Stimulated activated naive CD4-positive, alpha-beta T cell (primary cell): ENCODE measurements at places on chromosomes 7 and 10.

DNA sequence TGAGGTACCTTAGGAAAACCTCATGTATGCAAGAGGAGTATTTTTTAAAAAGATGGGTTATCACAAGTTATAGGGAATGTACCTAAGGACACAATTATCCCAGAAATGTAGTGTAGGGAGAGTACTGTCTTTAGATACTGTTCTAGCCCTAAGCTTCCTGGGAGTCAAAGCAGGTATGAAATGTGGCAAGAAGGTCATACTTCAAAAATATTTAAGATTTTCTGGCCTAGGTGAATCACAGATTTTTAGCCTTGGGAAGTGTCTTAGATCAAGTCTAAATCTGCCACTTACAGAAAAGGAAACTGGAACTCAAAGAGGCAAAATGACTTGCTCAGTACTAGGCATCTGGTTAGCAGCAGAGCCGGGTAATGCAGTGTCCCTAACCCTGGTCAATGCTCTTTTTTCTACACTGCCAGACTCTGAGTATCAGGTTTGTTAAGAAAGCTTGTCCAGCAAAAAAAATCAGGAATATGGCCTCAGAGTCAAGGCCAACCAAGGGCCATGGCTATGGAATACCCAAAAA is 13.9 kb downstream of the PIK3AP1 start:
- DNase-seq = no peak

DNA sequence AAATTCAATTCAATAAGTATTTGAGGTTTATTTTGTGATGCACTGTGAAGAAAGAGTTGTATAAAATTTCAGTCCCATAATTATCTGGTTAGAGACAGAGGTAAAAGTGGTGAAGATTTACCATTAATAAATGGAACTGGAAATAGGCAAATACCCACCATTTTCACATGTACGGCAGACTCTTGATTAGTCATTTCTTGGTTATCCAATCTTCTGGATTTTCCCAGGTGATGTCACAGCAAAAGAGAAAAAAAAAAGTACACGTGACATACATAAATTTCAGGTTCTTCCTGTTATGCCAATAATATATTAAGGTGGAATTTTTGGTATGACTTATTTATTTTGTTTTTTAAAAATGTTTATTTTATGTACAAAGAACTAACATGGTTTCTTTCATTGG is 26.8 kb downstream of the NT5C3A start:
- no peak for DNase-seq

- no peak for DNase-seq
Measured at GRCh38 chr7:92415225-92415624, 32.1 kb upstream of the GATAD1 start.

DNA sequence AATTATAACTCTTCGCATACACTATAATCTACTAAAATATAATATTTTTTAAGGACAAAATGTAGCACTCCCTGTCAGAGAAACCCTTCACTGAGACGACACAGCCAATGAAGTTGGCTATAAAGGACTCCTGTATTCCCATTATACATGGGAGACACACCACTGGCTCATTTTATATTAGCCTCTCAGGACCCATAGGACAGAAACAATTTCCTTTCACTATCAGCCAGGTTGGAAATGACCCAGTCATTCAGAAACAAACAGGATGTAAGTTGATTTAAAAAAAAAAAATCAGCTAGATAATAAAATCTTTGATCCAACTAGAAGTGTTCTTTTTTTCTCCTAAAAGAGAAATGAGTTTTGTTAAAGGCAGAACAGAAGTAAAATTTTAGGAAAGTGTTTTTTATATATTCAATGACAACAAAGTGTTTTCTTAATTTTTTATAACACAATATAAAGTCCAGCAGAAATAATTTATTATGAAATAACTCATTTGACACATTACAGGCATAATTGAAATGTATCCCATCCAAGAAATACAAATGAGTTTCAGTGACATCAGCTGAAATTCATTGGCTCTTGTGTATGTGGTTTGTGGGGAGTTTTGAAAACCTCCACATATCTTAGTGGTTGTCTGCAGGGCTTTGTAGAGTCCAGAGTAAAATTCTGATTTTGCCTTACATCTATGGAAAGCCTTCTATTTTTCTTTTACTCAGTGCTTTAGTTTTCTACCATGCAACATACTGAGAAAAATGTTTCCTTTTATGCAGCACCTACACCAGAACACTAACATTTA is 64.1 kb downstream of the CTTNBP2 start:
- DNase-seq = no peak

DNA sequence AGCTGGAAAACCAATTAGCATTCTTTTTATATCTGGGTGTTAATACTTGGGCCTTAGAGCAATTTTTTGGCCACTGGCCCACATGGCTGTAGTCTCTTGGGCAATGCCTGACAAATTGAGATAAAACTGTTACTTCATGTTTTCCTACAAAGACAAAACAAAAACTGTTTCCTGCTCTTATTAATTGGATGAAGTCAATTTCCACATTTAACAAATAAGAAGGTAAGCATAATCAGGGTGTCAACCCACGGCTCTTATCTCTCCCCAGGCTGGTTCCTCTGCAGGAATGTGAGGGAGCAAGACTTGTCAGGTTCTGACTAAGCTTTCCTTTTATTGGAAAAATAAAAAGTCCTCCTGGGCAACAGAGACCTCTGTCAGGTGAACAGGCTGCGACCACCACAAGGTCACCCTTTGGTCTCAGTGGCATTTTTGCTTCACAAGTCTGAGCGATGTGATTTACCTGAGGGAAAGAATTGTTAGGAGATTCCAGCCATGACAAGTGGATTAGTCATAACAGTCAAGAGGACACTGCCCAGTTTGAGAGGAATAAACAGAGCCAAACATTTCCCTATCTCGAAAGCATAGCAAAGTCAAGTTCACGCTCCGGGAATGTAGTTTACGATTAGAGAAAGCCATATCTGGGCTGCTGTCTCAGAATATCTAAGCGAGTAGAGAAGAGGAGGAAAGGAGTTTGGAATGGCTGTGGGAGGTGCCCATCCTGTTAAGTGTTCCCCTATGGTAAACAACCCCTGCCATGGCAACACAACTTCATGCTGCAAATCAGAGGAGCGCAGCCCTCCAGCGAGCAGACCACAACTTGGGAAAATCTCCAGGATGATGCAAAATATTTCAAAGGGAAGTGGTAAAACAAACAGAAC is 144.4 kb downstream of the TES start:
- no peak for DNase-seq

- no peak for DNase-seq
Measured at GRCh38 chr7:1889556-1890181, 219.6 kb downstream of the ELFN1 start.

DNA sequence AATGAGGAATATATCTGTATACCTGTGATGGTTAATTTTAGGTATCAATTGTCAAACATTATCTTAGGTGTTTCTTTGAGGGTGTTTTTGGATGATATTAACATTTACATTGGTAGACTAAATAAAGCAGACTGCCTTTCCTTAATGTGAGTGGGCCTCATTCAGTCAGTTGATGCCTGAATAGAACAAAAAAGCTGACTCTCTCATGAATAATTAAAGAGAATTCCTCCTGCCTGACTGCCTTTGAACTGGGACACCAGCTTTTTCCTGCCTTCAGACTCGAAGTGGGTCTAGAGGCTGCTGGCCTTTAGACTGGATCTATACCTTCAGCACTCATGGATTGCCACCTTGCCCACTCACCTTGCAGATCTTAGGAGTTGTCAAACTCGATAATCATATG is 117.9 kb upstream of the TMEM168 start:
- DNase-seq = no peak

DNA sequence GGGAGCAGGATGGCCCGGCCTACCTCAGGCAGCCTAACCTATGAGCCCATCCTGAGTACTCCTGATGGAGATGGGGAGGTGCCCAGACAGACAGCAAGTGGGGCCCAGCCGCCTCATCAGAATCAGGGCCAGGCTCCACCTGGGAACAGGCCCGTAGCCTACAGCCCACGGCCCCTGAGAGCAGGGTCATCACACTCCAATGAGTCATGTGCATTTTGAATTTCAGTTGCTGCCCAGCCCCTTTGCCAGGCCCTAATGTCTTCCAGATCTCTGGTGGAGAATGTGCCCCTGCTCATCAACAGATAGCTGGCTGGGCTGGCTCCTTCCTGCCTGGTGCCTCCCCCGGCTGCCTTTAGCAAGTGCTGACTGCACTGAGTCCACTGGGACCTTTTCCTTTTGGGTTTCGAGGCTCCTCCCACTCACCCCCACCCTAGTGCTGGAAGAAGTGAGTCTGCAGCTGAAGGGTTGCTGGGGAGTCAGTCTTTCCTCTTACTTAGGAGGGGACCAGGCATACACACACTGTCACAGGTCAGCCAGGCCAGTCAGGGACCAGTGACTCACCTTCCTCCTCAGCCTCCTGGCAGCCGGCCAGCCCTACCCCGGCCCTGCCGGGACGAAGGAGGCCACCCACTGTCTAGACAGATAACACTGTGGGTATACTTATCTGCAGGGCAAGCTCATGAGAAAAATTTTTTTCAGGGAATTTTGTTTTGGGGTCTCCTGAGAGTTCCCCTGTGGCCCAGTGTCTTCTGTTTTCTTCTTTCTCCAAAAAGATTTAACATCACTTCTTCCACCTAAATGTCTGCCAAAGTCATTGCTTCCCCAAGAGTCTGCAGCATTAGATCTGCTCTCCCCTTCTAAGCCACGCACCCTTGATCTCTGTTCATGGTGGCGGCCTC is 9.1 kb upstream of the ASIC3 start:
- no peak for DNase-seq

DNA sequence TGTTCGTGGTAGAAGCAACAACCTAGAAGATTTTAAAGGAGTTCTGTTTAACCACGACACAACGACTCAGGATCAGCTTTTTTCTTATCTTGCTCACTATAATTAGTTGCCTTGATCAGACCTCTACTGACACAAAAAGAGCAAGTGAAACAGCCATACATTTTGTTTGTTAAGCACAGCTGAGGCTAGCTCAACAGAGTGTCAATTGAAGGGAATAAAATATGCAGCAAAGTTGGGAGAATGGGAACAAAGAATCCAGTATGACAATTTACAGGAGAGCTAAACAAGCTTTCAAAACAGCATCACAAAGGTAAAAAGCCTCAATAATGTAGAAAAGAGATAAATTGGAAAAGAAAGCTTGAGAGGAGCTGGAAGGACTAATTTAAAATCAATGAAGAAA is 40.5 kb upstream of the HERPUD2 start:
- no peak for DNase-seq

DNA sequence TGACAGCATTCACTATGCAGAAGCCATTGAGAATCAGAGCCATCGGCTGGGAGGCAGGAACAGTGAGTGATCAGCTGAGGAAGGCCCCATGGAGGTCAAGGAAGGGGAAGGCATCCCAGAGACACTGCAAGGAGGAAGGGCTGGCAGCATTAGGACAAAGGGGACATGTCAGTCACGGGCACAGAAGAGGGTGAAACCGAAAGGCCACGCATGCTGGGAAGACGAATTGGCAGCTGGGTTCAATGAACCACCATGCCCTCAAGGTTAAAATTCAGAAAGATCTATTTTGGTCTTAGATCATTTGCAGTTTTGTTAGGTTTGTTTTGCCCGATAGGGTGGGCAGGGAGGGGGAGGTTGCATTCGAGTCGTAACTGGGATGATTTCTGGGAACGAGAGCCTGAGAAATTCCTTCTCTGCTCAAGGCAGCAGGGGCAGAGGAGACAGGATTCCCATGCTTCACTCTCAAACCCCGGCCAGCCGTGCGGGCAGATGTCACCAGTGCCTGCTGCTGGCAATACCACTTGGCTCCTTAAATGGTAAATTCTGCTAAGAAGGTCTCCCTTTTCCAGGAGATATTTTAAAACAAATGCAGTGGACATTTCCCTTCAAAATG is 57.7 kb downstream of the ASB13 start:
- no peak for DNase-seq

DNA sequence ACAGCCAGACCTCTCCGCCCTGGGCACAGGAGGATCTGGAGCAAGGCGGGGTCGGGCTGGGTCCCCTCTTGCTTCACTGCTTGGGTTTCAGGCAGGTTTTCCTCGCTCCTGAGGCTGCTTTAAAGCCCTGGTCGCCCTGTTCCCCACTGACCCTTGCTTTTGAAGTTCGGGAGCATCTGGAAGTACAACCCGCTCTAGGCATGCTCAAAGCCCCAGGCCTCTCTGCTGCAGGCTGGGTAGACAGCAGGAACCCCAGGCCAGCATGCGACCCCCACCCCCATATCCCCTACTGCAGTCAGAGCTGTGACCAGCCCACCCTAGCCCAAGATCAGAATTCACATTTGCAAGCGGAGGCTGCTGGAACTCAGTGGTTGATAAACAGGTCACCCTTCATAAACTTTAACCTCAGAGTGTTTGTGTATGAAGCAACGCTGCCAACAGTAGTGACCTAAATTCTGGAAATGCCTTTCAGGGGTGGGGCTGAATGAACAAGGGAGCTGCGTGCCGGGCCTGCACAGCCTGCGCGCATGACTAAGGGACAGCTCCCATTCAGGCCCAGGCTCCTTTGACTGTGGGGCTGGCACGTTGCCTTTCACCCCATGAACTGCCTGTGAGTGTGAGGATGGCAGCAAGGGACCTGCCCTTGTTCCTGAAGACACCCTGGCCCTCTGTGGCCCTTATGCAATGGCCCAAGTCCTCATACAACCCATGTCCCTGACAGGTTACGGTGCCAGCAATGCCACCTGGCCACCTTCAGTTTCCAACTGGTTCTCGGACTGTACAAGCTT is 52.5 kb downstream of the PROSER2 start:
- no peak for DNase-seq

GRCh38 chr7:92404170-92404614 is 43.1 kb upstream of the GATAD1 start:
- DNase-seq = no peak

DNA sequence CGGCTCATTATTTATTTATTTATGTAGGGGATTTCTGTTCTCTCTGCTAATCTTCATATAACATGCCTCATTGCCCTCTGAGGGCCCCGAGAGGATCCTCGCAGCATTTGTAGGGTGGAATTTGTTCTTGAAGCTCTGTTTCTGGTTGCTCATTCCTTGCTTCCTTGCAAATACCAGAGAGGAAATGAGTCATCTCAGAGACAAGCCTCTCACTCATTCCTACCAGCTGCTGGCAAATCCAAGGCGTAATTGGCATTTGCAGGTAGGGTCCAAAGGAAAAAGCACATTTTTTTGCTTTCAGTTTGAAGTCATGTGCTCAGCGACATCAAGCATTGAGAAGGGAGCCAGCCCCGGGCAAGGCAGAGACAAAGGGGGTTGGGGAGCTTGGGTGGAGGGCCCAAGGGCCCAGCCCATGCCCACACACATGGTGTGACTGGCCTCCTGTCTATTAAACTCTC is 501.6 kb downstream of the GALNT17 start:
- no peak for DNase-seq
